ENCODE measurements at places on chromosomes 2 and 18.

GRCh38 chr2:214631406-214631805, 178.1 kb downstream of the BARD1 start:
- no peak for DNase-seq

- DNase-seq = no peak
These were observed 265.1 kb downstream of the NCKAP5 start for GRCh38 chr2:133303150-133303549.

- no peak for DNase-seq
These were observed 167.0 kb downstream of the ZNF804A start for GRCh38 chr2:184765112-184765895.

- no peak for DNase-seq
These were observed 114.2 kb upstream of the EPC2 start for GRCh38 chr2:148530350-148530749.

DNA sequence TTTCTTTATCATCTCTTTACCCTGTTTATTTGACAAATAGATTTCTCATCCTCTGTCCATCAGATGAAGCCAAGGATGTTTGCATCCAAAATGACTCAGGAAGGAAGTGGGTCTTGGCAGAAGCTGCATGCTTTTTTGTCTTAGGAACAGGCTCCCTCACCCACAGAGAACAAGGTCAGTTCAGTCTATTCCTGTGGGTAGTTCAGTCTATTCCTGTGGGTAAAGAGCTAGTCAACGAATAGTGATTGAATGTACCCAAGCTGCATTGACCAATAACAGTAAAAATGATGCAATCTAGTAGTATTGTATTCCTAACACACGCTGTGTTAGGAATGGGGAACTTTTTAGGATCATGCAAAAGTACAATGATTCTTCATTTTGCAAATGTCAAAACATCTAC, 290.8 kb upstream of the TANK start:
- no peak for DNase-seq

DNA sequence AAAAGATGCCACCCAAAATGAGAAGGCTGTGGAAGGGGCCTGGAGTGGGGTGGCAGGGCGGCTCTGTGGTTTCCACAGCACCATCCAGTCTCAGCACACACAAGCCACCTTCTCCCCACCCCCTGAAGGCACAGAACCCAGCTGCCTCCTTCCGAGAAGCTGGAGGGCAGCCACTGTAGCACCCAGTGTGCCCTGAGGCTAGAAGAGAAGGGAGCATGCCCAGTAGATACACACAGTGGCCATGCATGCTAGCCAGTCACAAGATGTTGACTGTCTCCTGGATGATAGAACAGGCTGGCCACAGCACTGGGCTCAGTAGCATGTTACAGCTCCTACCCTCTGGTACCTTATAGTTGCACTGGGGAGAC, 148.9 kb upstream of the EPAS1 start:
- DNase-seq = no peak

DNA sequence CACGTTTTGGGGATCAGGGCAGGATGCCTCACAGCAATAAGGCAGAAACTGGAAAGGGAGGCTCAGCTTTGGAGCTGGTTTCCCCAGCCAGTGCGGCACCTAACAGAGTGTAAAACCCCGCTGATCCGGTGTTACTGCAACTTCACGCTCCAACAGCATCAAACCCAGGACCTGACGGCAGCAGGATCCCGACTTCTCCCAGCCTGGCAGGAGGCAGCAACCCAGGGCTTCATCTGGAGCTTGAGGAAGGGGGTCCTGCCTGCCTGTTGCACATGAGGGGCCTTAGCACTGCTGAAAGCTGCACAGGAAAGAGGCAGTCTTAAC, 209.8 kb downstream of the MGAT5 start:
- DNase-seq = no peak

GRCh38 chr18:41789001-41789400, 166.0 kb upstream of the PIK3C3 start:
- DNase-seq = no peak

GRCh38 chr2:197307236-197307932, 3.2 kb downstream of the ANKRD44 start:
- DNase-seq = no peak

DNA sequence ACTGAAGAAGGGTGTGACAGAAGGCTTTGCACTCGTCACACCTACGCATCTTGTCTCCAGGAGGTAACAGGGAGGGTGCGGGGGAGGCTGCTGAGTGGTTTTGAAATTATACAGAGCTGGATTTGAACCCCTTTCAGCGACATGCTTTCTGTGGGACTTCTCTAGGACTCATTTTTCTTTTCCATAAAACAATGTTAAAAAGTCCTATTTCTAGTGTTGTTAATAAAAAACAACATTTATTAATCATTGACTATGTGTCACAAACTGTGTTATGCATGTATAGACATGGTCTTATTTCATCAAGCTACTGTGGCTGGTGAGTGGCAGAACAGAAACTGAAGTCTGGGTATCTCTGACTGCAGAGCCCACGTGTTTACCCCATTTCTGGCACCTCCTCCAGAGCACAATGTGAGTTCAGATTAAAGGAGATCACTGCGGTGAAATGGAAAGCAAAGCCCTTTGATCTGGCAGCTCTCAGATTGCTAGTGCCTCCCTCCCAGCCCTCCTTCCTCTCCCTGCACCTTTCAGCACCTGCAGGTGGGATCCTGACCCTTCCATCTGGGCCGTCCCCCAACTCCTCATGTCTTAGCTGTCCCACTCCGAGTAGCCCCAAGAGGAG, 315.5 kb upstream of the MYT1L start:
- peak; percentile 80 for DNase-seq

- no peak for DNase-seq
These were observed 66.1 kb downstream of the MARCO start for GRCh38 chr2:119008108-119008507.

GRCh38 chr2:239366740-239367139, 34.1 kb downstream of the HDAC4 start:
- no peak for DNase-seq
